Lower lobe of right lung (tissue), 2 donors: ENCODE measurements at places on chromosomes 1 and 21.

- no peak for DNase-seq
Observed at GRCh38 chr1:233316473-233316872, 11.1 kb upstream of the MAP3K21 start.

DNA sequence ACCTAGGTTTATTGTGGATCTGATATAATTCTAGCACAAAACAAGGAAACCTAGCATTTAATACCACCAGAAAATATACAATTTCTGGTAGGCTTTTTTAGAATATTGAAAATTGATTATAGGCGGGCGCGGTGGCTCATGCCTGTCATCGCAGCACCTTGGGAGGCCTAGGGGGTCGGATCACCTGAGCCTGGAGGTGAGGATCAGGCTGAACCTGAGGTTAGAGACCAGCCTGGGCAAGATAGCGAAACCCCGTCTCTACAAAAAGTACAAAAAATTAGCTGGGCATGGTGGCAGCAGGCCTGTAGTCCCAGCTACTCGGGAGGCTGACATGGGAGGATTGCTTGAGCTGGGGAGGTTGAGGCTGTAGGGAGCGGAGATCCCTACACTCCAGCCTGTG is 948 bp upstream of the COP1 start:
- DNase-seq = no peak

DNA sequence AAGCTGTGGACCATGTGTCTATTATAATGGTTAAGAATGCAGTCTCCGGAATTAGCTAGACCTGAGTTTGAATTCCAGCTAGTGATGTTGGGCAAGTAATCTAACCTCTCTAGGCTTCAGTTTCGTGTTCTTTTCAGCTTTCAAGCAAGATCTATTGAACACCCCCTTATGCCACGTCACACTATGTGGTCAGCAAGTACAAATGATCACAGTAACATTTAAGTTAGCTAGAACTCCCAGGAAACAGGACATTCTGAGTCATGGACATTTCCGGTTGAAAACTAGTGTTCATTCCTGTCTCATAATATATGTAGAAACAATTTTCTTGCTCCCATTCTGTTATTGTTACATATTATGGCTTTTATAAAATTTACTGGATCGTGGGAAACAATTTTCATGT is 34.0 kb upstream of the NHLH2 start:
- DNase-seq = no peak

DNA sequence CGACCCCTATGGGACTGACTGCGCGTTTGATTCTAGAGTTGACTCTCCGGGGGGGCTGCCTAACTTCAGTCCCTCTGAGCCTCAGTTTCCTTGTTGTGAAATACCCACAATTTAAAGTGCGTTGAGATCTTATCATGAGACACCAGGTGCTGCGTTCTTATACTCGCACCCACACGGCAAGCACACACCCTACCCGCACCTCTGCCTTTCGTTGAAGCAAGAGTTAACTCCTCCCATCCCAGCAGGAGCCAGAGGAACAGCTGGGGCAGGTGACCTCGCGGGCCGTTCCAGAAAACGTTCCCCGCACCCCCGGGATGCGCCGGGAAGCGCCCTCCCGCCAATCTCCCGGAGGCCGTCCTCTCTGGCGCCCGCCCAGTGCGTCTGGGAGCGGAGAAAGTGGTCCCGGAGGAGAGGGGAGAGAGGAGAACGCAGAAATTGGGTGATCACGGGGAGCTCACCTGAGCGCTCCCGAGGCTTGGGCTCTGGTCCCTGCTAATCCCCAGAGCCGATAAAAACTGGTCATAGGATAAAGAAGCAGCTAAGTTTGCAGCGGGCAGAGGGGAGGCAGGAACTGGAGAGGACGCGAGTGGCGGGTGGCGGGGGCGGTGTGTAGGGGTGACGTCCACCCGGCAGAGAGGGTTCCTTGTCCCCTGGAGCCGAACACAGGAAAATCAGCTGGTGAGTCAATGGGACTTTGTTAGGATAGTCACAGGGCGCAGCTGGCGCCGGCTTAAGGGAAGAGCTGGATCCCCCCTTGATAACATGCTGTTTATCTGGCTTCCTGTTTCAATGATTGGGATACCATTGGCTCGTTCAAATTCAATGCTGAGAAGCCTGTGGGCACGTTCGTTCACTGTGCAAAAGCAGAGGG is 869 bp downstream of the NAV1 start:
- peak; percentile 61 for DNase-seq

DNA sequence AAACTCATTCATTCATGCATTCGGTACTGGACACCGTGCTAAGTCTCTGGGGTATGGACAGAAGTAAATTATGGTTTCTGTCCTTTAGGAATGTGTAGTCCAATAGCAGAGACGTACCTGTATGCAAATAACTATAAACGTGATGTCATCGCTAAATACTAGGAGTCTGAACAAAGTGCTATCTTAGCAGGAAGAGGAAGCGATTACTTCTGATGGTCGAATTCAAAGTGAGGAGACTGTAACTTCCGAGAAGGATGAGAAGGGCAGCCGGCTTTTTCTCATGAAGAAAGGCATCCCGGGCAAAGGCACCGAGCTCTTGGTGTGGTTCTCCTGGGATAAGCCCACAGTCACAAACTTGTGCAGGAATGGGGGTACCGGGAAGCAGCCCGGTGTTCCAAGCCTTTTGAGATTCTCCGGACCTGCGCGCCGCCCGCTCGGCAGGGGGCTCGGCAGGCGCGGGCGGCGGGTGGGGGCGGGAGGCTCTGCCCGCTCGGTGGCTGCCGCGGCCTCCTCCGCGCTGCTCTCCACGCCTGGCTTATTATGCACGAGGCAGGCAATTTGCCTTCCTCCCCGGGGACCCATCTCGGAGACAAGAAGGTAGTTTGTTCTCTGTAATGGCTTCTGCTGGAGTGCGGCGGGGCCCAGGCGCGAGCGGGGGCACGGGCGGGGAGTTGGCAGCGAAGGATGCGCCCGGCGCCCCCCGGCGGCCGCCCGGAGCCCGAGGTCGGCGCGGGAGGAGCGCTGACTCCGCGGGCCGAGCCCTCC is 67.5 kb upstream of the CD1D start:
- DNase-seq = no peak

DNA sequence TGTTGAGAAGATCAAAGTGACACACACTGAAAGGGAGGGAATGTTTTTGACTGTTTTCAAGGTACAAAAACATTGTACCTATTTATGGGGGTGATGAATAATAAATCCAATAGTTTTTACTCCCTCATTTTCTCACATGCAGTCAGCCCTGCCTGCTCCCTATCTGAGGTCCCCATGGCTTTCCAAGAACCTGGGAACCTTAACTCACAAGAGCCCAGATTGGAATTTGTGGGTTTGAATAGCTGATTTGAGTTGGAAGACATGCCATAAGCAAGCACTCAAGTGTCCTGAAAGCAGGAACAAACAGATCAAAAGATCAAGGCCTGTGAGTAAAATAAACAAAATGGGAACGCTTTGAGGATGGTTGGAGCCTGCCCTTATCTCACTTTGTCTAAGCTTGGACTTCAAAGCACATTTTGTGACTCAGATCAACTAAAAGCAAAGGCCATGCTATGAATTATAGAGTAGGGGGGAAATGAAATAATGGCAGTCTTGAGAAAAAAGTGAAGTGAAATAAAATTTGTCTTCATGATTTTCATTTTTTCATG is 136.6 kb downstream of the LYPLAL1 start:
- DNase-seq = no peak

DNA sequence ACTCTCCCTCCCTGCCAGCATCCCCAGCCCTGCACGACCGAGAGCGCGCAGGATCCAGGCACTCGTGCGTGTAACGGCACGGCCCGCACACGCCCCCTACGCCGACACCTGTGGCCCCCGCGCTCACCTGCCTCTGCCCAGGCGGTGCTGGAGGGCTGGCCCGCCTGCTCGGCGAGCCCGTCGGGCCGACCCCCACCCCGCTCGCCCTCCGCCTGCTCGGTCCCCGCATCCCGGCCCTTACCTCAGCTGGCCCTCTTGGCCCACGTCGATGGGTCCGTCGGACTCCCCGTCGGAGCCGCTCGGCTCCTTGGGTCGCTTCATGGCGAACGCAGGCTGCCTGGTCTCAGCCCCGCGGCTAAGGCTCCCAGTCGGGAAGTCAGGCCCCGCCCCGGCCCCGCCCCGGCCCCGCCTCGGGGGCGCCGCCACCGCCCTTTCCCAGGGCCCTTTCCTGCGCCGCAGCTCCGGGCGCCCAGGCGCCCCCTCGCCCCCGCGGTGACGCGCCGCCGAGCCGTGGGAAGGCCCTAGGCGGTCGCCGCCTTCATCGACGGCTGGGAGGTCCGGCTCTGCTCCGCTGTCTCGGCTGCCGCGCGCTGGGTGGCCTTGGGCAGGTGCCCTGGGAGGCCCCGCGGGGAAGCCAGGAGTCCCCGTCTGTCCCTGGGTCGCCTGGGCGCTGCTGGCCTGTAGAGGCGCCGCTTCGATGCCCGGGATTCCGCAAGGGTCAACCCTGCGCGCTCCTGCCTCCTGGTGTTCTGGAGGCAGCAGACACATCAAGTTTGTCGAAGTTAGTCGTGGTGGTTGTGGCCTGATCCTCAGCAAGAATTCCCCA is at the start of gene HEYL:
TSS of gene HEYL (minus strand) at position 339 of the 826 bp plus-strand sequence. CDS start at position 321, 18 bp downstream.
- DNase-seq = peak; percentile 84

DNA sequence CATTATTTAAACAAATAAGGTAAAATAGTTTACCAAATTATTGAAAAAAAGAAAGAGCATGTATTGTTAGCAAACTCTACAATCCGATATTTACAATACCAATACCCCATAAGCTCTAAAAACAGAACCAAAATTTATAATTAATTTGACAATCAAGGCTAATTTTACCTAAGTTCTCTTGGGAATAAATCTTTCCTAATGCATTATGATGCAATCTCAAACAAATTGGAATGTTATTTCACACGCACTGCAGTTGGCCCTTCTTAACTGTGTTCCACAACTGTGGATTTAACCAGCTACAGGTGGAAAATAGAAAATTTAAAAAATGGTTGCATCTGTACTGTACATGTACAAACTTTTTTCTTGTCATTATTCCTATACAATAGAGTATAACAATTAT is 300.1 kb downstream of the BRINP3 start:
- no peak for DNase-seq

DNA sequence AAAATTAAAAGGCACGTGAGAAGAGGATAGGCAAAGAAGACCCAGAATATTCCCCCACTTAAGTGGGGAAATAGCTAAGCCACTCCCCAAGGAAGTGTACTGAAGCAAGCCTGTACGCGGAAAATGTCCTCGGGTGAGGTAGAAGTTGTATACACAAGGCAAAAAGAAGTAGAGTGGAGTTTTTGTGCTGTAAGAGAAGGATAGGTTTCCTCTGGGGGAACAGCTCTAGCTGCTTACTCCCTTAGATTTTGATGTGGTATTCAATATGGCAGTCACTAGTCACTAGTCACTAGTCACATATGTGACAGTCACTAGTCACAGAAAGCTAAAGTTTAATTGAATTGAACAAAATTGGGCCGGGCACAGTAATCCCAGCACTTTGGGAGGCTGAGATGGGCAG is 7.6 kb downstream of the TXNIP start:
- DNase-seq = no peak

- no peak for DNase-seq
Observed at GRCh38 chr1:30416221-30416820, 307.1 kb downstream of the MATN1 start.

- DNase-seq = no peak
Observed at GRCh38 chr1:32783851-32784250, 33.3 kb downstream of the YARS1 start.

GRCh38 chr1:156638189-156638985 is 3.5 kb upstream of the BCAN start:
- no peak for DNase-seq

DNA sequence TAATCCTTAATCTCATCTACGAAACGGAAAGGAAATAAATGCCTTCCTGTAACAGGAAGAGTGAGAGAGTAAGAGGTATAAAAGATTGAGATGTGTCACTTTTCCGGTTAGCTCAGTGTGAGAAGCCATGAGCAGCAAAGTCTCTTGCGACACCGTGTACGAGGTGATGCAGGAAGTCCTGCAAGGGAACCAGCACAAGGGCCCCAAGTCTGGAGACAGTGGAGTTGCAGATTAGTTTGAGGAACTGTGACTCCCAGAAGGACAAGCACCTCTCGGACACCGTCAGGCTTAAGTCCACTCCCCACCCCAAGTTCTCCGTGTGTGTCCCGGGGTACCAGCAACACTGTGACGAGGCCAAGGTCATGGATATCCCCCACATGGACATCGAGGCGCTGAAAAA is 592.3 kb upstream of the ADGRL2 start:
- peak; percentile 66 for DNase-seq

- no peak for DNase-seq
Observed at GRCh38 chr1:99887890-99888289, 37.7 kb downstream of the AGL start.

DNA sequence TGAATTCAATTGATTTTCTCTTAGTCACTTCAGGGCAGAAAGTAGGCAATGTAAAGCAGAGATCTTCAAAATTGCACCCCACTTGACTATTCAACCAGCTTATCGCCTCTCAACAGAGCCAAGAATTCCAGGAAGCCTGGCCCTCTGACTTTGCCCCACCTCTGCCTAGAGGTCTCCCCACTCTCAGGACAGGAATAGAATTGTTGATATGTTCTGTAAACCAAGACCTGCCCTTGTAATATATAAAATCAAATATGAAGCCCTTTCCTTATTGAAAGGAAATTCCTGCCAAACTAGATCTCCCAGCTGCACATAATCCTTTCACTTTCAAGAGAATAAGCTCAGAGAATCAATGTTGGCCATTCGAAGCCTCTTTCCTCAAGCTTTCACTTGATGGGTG is 116.1 kb upstream of the DPT start:
- DNase-seq = no peak
